ENCODE measurements at places on chromosomes 5 and 9.

DNA sequence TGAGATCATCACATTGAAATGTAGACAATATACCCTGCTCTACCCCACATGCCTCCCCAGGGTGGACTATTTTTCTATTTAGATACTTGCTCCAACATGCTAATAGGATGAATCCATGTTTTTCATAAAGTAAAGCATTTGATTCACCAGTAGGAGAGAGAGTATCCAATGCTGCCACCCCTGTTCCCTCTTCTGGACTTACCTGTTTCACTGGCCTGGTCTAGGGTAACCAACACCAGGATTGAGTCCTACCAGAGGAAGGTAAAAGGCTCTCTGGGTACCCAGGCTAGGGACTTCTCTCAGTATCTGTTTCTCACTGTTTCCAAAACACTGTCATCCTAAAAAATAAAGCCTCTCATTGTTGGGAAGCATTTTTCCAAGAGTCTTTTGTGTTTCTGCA, 30.2 kb upstream of the GABRP start:
- no peak for DNase-seq

DNA sequence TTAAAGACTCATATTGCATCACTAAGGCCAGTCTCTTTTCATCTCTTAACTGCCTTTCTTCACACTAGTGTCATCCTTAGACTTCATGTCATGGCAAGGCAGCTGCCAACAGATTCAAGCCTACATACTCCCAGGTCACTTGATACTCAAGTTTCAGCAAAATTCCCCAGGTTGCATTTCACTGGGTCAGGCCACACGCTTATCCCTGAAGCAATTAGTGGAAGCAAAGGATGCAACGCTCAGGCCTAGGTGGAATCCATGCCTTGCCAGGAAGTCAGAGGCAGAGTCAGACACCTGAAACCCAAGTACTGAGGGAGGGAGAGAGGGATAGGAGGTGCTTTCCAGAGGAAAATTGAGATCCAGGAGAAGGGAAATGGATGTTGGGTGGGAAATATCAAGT, 28.9 kb downstream of the YIPF5 start:
- DNase-seq = no peak

DNA sequence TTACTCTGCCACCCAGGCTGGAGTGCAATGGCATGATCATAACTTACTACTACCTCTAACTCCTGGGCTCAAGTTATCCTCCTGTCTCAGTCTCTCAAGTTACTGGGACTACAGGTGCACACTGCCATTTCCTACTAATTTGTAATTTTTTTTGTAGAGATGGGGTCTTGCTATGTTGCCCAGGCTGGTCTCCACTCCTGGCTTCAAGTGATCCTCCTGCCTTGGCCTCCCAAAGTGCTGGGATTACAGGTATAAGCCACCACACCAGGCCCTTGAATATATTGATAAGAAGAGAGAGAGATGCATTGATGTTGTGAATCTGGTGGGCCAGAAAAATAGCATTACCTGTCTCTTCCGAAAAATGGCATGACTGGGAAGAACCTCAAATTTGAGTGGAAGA, 21.0 kb upstream of the RCL1 start:
- DNase-seq = no peak

DNA sequence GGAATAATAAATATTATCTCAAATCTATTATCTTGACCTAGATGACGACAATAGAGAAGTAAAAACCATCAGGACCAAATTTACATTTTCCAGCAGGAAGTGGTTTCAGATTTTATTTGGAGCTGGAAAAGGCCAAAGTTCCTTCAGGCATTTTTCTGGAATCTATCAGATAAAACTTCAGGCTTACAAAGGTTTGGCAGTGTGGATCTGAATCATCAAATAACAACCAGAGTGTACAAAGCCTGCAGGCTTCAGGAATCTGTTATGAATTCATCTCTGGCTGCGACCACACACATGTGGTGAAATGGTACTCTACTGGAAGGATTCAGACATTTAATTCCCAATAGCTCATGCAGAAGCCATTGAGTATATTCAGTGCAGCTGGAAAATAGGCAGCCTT, 726.4 kb upstream of the GRAMD2B start:
- DNase-seq = no peak

GRCh38 chr5:156402387-156402921, 75.5 kb downstream of the SGCD start:
- no peak for DNase-seq

Measured in activated CD4-positive, alpha-beta T cell treated with anti-CD3 and anti-CD28 coated beads, Interleukin-2, amount 50 U/mL, for 24 hours (primary cell).